ENCODE measurements at places on chromosomes 2 and 18. TPM values are rescaled to one million over a fixed set of nuclear protein-coding genes. Genes with fewer than 3 reads are reported as not detected.

DNA sequence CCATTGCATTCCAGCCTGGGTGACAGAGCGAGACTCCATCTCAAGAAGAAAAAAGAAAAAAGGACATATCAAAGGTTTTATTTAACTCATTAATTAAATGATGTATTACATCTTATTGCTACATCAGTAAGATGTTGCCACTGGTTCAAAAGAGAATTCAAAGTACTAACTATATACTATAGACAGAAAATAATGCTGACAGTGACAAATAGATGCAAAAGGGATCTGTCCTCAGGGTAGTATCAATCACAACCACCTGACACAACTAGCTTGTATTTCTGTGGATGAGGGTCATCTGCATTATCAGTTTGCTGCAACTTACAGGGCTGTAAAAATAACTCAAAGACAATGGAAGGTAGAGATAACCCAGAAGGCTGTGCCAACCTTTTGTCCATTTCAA lies 16.4 kb upstream of the CREG2 start:
- DNase-seq: no peak

The GALNT3 gene
- 0.26 TPM for total RNA-seq

GRCh38 chr2:19649785-19650380 lies 251.9 kb downstream of the TTC32 start:
- peak; percentile 91 for DNase-seq

The SULT1C4 gene
- total RNA-seq: 4.3 TPM

DNA sequence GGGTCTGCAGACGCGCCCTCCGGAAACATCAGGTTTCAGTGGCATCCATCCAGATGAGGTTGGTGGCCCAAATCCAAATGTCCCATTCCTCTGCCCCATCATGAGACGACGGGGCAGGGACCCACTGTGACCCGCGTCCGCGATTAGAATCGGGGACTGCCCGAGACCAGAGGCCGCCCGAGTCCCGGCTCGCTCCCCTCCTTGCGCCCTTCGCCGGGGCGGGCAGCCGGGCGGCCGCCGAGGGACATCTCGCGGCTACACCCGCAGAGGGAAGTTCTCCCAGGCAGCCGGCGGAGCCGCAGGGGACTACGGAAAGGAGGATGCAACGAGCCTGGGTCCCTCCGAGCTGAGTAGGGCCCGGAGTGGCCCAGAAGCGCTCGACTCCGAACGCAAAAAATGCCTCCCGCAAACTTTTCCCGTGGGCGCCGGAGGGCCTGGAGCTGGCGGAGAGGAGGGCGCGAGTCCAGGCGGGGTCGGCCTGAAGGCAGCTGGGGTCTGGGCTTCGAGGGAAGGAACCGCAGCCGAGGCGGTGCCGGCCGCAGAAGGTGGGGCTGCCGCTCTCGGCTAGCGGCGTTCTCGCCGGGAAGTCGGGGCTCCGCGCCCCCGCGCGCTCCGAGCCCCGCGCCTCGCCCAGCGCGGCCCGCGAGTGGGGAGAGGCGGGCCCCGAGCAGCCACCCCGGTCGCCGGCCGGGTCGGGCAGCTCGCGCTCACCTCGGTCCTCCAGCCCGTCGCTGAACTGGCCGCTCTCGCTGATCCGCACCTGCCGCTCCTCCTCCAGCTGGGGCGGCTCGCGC lies 580 bp downstream of the TMEM163 start:
- peak; percentile 85 for DNase-seq

DNA sequence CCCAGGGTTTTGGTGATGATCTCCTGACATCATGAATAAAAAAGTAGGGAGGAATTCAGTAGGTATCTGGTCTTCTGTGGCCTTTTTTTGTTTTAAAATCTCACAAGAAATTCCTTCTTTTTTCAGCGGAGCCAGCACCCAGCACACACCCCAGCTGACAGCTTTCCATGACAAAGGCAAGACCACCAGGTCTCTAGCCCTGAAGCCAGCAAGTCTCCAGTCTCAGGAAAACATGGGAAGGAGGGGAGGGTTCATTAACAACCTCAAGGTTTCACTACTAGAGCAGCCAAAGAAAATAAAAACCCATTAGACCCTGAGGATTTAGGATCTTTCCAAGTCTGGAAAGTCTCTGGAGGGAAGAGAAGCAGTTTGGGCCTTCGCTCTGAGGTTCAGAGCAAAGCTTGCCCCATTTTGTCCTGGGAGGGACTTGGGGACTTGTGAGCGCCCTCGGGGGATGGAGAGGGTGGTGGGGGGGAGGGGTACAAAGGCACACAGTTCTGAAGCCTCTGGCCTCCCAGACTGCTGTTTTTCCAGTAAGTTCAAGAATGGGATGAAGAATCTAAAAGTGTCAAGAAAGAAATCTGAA lies 9.0 kb downstream of the FOXI3 start:
- DNase-seq: no peak

The GKN1 gene
- total RNA-seq: not detected

GRCh38 chr18:43396266-43396665 lies 119.0 kb upstream of the SYT4 start:
- no peak for DNase-seq

The SERPINB4 gene
- total RNA-seq: not detected

The GCKR gene
- total RNA-seq: 0.23 TPM

The GYPC gene
- 164 TPM for total RNA-seq

DNA sequence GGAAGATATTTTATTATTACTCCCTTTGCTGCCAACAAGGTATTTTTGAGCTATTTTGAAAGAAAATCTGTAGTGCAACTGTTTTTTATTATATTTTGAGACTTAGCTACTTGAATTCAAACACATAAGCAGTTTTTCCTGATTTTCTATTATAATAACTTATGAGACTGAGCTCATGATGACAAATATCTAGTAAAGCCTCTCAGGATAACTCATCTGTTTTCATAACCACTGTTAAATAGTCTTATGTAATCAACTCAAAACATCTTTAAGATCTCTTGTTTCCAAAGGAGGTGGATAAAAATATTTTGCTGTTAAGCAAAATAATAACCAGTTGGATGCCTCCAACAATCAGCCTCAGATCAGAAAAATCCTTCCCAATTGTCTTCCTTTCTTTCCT lies 21.9 kb upstream of the PPP1CB start:
- no peak for DNase-seq

The NR4A2 gene
- total RNA-seq: 2.4 TPM

- DNase-seq: no peak
Observed at GRCh38 chr18:9719421-9719981, 11.4 kb downstream of the RAB31 start.

DNA sequence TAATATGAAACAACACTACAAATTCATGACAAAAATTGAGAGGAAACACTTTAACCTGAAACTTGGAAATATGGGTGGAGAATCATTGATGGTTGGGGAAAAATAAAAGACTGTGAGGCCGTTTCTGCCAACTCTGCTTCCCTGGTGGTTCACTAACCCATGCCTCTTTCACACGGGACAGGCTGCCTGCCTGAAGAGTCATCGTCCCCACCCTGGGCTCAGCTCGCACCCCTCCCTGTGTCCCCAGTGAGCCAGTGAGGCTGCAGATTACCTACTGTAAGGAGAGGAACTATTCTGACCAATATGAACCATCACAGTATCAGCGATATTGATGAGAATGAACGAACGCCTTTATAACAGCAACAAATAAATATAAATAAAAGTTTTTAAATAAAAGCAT lies 357.8 kb upstream of the CDH20 start:
- no peak for DNase-seq

The ABCG8 gene
- total RNA-seq: not detected

GRCh38 chr2:53867773-53868172 lies 8.0 kb upstream of the GPR75 start:
- no peak for DNase-seq

DNA sequence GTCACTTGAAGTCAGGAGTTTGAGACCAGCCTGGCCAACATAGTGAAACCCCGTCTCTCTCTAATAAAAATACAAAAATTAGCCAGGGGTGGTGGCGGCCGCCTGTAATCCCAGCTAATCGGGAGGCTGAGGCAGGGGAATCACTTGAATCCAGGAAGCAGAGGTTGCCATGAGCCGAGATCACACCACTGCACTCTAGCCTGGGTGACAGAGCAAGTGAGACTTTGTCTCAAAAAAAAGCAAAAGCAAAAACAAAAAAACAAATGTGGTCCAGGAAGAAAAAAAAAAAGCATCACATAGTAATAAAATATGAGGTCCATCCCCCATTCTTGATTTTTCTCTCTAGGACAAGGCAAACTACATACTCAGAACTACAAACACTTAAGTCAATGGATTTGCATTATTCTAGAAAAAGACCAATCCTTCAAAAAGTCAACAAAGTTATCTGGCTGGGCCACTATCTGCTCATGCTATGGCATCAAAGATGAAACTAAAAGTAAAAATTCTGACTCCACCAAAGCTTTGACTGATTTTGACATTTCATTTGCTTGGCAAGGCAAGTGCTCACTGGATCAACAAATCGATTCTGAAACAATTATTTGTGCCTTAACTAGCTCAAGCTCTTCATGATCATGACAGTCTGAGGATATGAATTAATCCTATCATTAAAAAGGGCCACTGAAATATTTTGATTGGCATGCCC lies 28.4 kb downstream of the MEX3C start:
- no peak for DNase-seq

The MRO gene
- 0.83 TPM for total RNA-seq

- DNase-seq: no peak
Observed at GRCh38 chr2:44716131-44716530, 225.4 kb upstream of the SIX3 start.

- no peak for DNase-seq
Observed at GRCh38 chr2:5546181-5546580, 146.0 kb upstream of the SOX11 start.

- DNase-seq: no peak
Observed at GRCh38 chr2:177051278-177051677, 161.3 kb upstream of the HNRNPA3 start.

GRCh38 chr2:2719015-2719414 lies 387.9 kb upstream of the MYT1L start:
- DNase-seq: no peak

DNA sequence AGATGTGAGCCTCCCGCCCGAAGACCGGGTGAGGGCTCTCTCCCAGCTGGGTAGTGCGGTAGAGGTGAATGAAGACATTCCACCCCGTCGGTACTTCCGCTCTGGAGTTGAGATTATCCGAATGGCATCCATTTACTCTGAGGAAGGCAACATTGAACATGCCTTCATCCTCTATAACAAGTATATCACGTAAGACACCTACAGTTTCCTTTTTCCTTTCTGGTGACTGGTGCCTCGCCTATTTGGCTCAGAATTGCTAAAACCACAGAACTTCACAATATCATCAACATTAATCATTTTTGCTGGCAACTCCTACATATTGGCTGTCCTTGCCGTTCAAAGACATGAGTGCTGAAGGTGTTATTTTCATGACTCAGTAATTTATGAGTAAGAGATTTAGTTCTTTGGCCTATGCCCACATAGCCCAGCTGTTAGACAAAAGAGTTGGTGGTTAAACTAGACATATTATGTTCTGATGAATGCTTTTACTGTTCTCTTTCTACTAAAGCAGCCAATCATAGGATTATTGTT lies 2.2 kb downstream of the STAMBP start:
- DNase-seq: no peak

DNA sequence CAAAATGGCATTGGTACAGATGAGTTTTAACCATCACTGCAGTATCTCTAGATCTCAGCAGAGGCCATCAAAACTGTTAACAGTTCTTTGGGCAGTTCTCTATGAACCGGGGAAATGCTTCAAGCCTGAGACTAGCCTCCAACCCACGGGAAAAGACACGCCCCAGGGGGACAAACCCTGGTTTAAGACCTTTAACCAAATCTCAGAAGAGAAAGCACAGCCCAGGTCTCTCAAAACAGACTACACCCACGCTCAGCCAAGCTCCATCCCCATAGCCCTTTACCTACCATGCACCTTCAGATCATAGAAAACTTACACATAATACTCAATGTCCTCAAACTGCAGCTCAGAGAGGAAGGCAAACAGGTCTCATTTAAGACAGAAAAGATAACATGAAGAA lies 78.3 kb downstream of the TMEM163 start:
- no peak for DNase-seq

GRCh38 chr2:25286723-25287483 lies 54.8 kb downstream of the DNMT3A start:
- DNase-seq: no peak

GRCh38 chr2:166375736-166376487 lies at the start of gene SCN9A:
SCN9A (minus strand) TSS chr2:166375944; CDS start chr2:166311756, 64,188 bp downstream.
- DNase-seq: no peak

GRCh38 chr18:52311331-52311730 lies 28.7 kb upstream of the DCC start:
- no peak for DNase-seq

GRCh38 chr2:160891353-160891740 lies 268.9 kb upstream of the TANK start:
- DNase-seq: no peak

GRCh38 chr2:227401550-227401949 lies 13.8 kb upstream of the SCYGR1 start:
- no peak for DNase-seq

GRCh38 chr2:167438206-167438605 lies 549.9 kb downstream of the XIRP2 start:
- DNase-seq: no peak

DNA sequence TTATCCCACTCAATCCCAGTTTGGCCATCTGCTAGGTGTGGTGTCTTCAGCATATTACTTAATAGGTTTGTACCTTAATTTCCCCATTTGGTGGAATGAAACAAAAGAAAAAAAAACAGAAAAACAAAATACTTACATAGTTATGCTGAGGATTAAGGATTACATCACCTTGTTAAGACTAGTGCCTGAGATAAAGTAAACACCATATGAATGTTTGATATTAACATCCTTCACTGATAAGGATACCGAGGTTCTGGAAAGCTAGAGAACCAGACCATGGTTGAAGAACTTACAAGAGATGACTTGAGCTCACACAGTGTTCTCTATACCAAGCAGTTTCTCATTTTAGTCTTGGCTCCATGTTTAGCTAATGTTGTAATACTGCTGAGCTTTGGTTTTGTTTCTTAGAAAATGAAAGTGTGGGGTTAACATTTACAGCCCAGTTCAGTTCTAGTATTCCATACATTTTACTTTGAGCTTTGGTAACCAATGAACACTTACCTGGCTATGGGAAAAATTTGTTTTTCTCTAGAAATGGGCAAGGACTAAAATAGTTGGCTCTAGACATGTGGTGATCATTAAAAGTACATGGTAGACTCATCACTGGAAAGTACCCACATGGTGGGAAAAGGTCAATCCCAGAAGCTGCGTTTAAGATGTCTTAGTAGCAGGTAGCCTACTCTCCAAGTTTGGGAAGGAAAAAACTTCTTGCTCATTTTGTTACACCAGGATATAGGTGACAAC lies 5.8 kb upstream of the GPD2 start:
- no peak for DNase-seq

DNA sequence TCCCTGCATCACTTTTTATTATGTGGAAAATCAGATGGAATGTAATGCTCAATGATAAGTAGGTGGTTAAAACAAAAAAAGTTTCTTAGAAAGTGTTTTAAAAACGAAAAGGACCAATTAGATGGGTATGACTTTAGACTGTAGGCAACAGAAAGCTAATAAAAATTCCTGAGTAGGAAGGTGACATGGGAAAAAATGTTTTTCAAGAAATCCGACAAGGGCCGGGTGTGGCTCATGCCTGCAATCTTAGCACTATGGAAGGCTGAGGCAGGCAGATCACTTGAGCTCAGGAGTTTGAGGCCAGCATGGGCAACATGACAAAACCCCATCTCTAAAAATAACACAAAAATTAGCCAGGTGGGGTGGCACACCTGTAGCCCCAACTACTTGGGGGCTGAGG lies 126.1 kb downstream of the THADA start:
- DNase-seq: no peak

- peak; percentile 93 for DNase-seq
Observed at GRCh38 chr2:218406949-218407618, 7.4 kb downstream of the CTDSP1 start.

The DSG1 gene
- not detected for total RNA-seq

- DNase-seq: no peak
Observed at GRCh38 chr18:7575465-7576028, 8.4 kb downstream of the PTPRM start.
